ENCODE measurements at places on chromosomes 5 and 9.

DNA sequence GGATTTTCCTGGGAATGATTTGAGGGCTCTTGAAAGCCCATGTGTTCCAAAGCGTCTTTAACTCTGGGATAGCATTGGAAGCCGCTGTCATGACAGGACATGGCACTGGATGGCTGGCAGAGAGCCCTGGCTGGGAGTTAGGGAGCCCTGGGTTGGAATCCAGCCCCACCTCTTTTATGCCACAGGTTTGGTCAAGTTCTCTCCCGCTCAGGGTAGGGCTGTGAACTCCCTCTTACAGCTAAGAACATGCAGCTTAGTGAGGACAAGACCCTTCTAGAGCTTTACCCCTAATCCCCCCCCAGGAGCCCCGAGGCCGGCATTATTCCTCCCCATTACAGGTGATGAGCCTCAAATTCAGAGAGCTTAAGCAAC lies 37.2 kb downstream of the OLFML2A start:
- no peak for DNase-seq

GRCh38 chr5:8247049-8247899 lies 378.3 kb downstream of the MTRR start:
- DNase-seq = no peak

GRCh38 chr9:117095081-117095480 lies 319.8 kb downstream of the ASTN2 start:
- DNase-seq = no peak

DNA sequence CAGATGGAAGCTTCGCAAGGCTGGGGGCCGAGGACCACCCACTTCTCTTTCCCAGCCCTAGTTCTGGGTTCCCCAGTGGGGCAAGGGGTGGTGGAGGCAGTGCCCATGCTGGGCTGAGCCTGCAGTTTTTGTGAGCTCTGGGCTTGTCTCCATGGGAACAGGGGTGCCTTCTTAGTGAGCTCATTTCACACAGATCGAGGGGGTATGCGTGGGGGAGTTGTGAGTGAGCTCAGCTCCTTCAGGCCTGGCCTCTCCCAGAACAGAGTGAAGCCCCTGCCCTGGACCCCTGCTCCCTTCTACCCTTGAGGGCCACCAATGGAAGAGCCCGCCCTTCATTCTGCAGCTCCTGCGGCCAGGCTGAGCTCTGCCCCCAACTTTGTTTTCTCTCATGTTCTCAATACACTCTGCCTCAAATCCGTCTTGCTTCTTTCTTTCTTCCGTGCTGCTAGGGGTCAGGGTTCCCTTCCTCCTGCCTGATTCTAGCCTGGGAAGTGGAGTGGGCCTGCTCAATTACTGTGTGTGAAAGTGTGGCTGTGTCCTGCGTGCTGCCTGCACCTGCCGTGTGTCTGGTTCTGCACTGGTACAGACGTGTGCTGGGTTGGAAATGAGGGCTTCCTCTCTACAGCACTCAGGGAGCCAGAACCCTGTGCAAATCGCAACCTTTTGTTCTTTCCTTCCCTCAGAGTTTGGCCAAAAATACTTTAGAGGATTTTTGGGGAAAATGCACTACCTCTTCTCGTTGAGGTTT lies 9.0 kb upstream of the MYOZ3 start:
- no peak for DNase-seq

GRCh38 chr5:57836331-57836730 lies 353.7 kb upstream of the ACTBL2 start:
- DNase-seq = no peak

DNA sequence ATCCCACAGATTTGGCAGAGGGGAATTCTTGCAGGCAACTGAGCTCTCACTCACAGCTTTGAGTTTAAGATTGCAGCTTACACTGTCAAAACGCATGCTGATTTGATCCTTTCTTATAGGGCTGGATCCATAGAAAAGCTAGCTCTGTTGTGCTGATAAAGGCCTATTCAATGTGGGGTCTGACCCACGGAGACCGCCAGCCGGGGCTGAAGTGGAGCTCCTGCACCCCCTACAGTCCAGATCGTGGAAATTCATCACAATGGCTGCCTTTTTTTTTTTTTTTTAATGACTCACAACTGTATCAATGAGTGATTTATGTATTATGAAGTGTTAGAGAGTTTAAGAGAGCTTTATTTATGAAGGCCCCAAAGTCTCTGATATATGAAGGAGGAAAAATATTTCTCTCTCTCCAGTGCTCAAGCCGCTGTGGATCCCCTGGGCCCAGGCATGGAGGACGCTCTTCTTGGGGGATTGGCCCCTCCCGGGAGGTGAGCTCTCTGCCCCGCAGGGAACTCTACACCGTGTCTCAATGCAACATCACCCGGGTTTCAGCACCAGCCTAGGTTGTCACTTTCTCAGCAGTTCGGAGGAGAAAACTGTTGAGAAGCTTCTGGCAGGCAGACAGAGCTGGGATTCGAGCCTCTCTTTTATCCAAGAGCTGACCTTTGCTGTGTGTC lies 700.2 kb downstream of the IRX1 start:
- no peak for DNase-seq

GRCh38 chr5:74919487-74919886 lies 53.3 kb upstream of the FAM169A start:
- peak; percentile 47 for DNase-seq

DNA sequence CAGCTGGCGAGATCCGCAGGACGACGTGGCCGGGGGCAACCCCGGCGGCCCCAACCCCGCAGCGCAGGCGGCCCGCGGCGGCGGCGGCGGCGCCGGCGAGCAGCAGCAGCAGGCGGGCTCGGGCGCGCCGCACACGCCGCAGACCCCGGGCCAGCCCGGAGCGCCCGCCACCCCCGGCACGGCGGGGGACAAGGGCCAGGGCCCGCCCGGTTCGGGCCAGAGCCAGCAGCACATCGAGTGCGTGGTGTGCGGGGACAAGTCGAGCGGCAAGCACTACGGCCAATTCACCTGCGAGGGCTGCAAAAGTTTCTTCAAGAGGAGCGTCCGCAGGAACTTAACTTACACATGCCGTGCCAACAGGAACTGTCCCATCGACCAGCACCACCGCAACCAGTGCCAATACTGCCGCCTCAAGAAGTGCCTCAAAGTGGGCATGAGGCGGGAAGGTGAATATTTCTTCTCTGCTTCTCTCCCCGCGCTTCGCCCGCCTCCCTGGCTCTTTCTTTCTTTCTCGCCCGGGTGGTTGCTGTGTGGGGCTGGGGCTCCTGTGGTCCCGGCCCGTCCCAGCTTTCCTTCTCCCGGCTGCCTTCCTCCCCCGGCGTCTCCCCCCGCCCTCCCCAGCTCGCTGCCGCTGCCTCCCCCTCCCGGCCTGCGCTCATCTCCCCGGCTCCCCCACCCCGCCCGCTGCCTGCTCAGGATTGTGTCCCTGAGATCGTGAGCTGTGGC lies 2.2 kb downstream of the NR2F1 start:
- DNase-seq = no peak

DNA sequence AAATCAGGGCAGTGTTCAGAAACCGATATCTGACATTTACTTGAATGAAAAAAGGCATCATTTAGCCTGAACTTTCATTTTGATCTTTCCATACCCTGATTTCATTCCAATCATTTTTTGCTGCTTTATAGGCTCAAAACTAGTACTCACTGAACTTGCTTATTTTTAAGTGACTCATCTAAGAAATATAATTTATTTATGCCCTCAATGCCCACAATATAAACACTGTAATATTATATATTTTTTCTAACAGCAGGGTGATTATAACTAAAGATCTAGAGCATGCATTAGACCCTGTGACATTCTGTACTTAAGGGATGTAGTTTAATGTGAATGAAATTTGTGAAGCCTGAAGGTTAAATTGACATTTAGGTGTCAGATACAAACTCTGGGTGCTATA lies 446.1 kb upstream of the CDH10 start:
- DNase-seq = no peak

DNA sequence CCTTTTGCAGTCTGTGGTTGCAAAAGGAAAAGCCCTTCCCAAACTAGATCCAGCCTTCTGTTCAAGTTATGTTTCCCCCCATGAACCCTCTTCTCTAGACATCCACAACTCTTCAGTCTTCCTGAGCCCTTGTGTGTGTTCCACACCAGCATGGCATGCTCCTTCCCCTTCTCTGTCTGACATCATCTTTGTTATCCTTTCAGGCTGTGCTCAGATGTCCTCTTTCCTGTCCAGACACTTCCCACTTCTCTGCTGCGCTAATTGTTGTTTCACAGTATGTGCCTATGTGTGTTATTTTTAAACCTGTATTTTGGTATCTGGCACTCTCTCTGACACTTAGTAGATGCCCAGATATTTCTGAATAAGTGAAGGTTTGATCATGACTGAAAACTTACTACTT lies 38.2 kb downstream of the FOCAD start:
- DNase-seq = no peak

- no peak for DNase-seq
Observed at GRCh38 chr5:127612441-127613141, 36.3 kb upstream of the CTXN3 start.

- DNase-seq = no peak
Observed at GRCh38 chr9:34719021-34719768, 9.3 kb upstream of the CCL21 start.

- DNase-seq = no peak
Observed at GRCh38 chr9:94909250-94909894, 182.9 kb downstream of the AOPEP start.

- no peak for DNase-seq
Observed at GRCh38 chr9:135033487-135033886, 54.0 kb upstream of the OLFM1 start.

DNA sequence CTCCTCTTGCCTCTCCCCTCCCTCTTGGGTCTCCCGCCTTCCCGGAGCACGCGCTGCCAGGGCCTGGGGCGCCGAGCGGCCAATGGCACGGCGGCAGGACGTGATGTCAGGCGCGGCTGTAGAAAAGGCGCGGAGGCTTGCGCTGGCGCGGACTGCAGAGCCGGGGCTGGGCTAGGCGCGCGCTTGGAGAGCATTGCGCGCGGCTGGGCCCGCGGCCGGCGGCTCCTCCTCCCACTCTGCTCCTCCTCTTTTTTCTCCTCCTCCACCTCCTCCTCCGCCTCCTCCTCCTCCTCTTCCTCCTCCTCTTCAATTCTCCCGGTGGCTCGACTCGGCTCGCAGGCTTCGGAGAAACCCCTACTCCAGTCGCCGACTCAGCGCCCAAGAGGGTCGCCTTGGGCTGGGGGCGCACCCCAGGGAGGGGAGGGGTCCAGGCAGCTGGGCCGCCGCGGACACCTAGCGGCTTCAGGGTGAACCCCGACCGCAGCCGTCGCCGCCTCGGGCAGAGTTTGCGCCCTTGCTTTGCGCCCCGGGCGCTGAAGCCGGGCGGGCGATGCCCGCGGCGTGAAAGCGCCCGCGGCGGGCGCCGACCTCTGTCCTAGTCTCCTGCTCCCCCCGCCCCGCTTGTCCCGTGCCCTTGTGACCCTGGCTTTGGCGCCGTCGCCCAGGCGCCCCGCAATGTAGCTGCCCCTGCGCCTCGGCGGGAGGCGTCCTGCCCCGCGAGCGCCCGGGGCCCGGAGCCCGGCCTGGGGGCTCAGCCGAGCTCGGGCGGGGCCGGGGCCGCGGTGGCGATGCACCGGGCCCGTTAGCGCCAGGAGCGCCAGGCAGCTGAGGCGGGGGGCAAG lies at the start of gene LHX2:
LHX2 (plus strand) TSS at position 309 of the 842 bp plus-strand sequence. CDS start 581 bp downstream, outside the sequence.
- DNase-seq = peak; percentile 75

DNA sequence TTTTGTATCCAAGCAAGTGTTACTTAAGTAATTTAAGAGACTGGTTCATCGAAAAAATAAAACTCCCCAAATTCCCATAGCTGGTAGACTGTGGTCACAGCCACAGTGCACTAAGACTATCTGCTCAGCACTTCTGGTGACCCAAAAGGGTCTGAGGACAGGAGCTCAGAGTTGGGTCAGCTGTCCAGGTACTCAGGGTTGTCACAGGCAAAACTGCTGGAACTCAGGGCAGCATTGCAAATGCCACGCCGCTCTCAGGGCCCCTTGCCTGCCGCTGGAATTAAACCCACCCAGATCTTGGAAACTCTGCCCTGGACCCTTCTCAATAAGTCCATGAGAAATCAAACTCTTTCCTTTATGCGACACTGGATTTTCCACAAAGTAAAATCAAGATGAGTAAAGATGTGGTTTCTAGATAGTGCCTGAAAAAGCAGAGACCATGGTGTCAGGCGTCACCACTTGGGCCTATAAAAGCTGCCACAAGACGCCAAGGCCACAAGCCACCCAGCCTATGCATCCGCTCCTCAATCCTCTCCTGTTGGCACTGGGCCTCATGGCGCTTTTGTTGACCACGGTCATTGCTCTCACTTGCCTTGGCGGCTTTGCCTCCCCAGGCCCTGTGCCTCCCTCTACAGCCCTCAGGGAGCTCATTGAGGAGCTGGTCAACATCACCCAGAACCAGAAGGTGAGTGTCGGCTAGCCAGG lies at the start of gene IL13:
IL13 (plus strand) TSS at position 498 of the 705 bp plus-strand sequence; CDS start at position 512, 14 bp downstream.
- no peak for DNase-seq

DNA sequence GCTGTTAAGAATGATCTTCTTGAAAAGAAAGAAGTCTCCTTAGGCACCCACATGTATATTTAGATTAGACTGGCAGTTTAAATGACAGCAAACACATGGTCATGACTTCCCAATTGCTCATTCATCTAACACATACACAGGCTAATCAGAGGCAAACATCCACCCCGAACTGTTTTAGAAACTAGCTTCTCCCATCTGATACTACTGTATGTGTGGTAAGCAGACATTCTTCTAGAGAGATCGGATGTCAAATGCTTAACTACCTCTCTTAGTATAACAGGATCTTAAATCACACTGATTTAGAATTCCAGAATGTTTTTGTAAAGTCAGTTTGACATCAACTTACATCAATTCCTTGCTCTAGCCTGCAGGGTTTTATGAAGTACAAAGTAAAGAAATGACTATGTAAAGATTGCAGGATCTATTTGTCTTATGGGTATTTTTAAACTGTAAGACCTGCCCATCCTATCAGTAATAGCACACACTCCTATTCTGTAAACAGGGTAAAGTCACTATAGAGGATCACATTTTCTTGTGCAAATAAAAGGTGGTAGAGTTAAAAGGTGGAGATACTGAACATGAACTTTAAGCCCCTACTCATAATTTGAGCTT lies 239.7 kb downstream of the MLLT3 start:
- no peak for DNase-seq

- no peak for DNase-seq
Observed at GRCh38 chr5:118354797-118355196, 633.5 kb downstream of the DTWD2 start.

GRCh38 chr5:37495210-37495609 lies 116.1 kb downstream of the WDR70 start:
- DNase-seq = no peak

- no peak for DNase-seq
Observed at GRCh38 chr9:131738293-131739132, 1.4 kb downstream of the RAPGEF1 start.

DNA sequence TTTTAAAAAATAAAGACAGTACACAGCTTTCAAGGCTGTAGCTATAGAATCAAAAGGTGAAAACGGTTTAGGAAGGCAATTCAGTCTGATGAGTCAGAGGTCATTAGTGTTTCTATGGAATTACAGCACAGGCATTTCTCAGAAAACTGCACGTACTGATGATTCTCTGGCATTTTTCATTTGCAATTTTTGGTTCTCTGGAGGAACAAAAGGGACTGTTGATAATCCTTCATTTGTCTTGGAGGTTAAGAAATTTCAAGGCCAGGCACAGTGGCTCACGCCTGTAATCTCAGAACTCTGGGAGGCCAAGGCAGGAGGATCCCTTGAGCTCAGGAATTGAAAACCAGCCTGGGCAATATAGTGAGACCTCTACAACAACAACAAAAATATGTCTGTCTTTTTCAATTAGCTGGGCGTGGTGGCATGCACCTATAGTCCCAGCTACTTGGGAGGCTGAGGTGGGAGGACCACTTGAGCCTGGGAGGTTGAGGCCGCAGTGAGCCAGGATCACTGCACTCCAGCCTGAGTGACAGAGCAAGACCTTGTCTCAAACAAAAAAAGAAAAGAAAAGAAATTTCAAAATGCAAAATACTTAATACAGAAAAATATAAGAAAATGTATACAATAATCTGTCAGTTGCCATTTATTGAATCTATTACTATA lies 27.3 kb downstream of the NR6A1 start:
- DNase-seq = no peak
